Fibroblast of the aortic adventitia (primary cell): ENCODE measurements at places on chromosomes 12 and 14.
A peak's percentile ranks its signal among the peaks of the same experiment; 100 is the strongest.

DNA sequence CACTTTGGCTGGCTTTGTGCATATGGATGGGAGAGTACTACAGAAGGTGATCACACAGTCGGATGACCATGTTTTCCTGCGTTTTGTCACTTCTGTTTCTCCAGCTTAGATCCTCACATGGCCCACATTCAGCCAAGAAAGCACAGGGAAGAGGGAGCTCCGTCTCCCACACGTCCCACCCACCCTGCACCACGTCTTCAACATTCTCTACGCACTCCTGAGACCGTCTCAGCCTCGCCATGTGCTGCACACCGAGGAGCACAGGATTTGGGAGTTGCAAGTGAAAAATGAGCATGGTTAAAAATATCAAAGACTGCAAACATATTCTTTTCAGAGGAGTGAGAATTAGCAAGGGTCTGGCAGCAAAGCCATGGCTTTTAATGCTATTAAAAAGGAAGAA, 122.2 kb downstream of the APAF1 start:
- no peak for DNase-seq

DNA sequence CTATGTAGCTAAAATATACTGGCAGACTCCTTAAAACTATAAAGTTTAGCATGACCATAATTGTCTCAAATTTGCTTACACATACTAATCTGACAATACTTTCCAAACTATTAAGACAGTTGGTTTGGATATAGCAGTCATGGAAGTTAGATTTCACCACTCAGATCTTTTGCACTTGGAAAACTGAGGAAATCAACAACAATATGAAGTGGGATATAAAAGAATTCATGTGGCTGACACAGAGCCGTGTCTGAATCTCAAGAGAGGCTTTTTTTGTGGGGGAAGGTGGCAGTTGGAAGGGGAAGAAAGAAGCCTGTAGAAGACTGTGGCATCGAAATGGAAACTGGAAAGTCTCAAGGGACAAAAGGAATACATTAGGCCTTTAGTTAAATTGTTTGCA, 166.6 kb upstream of the FLRT2 start:
- no peak for DNase-seq

- DNase-seq, result no peak
These were observed 212.4 kb downstream of the RASSF9 start for GRCh38 chr12:85623763-85624162.

GRCh38 chr12:42299392-42300308, 26.2 kb downstream of the ZCRB1 start:
- DNase-seq, result peak; percentile 24

DNA sequence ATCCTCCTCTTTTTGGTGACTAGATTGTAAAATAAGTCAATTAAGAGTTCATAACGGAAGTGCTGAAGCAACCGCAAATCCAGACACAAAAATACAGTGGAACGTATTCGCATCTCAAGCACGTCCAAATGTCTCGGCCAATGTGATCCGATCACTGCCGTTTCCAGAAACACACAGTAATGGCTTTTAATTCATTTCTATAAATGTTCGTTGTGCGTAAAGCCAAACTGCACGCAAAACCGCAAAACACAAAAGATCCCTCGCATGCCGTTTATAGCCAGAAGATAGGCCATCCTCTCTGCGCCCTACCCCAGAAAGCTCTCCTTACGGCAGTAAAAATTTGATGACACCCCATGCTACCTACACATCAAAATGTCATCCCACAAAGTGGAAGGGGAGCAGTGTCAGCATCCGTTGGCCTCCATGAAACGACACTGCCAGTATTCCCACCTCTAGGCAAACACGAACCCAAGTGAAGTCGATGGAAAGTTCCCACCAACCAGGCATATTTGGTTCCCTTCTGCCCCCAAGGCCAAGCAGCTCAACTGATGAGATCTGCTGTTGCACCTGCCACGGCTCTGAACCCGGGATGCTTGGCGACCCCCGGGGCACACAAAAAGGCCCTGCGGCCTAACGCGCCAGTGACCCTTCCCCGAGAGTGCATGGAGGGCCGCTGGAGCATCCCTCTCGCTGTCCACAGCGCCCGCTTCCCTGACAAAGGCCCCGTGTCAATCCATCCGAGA, 1.4 kb downstream of the HECTD4 start:
- no peak for DNase-seq

- no peak for DNase-seq
These were observed 526.1 kb upstream of the FLRT2 start for GRCh38 chr14:85003805-85004204.

DNA sequence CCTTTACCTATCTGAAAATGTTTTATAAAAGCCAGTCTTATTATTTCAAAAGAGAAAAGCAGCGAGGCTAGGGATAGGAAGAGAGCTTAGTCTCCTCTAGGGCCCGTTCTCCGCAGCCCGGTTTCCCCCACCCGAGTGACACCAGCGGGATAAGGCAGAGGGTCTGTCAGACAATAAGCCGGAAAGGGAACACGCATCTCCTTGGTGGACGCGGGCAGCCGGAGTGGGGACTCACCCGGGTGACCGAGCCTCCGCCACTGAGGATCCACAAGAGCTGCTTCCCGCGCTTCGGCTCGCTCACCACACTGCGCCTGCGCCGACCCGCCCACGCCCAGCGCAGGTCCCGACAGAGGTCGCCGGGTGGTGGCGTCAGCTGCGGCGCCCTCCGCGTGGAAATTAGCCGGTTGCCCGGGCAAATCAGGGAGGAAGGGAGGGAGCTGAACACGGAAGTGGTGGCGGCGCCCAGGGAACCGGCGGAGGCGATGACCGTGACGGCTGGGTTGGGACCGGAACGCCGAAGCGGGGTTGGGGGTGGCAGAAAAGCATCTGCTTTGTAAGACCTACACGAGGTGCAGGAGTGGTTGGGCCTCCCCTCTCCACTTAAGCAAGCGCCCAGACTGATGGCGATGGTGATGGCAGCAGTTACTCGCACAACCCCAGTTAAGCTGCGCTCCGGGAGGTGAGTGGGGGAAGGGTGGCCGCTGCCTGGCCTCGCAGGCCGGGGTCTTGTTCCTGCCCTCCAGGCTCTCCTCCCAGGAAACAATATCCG, at the start of the genes SOCS4 and WDHD1:
TSS of gene SOCS4 (plus strand) at position 444 of the 769 bp plus-strand sequence. CDS start 15,806 bp downstream, outside the sequence.
TSS of gene WDHD1 (minus strand) at position 307 of the 769 bp plus-strand sequence. CDS start 312 bp downstream, outside the sequence.
- peak; percentile 88 for DNase-seq

GRCh38 chr14:68020493-68020892, 200.9 kb downstream of the RAD51B start:
- DNase-seq, result no peak

- DNase-seq, result no peak
These were observed 113.4 kb upstream of the RESF1 start for GRCh38 chr12:31845613-31846322.

DNA sequence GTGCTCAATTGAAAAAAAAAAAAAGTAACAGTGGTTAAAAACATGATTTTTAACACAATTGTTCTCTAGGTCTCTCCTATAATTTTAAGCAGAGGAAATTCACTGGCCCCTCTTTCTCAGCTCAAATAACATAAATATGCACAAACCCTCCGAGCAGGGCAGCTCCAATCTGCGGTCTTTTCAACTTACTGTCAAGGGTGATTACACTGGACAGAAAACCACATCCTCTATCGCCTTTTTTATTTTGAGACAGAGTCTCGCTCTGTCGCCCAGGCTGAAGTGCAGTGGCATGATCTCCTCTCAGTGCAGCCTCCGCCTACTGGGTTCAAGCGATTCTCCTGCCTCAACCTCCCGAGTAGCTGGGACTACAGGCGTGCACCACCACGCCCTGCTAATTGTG, 16.5 kb upstream of the GABARAPL1 start:
- DNase-seq, result no peak

DNA sequence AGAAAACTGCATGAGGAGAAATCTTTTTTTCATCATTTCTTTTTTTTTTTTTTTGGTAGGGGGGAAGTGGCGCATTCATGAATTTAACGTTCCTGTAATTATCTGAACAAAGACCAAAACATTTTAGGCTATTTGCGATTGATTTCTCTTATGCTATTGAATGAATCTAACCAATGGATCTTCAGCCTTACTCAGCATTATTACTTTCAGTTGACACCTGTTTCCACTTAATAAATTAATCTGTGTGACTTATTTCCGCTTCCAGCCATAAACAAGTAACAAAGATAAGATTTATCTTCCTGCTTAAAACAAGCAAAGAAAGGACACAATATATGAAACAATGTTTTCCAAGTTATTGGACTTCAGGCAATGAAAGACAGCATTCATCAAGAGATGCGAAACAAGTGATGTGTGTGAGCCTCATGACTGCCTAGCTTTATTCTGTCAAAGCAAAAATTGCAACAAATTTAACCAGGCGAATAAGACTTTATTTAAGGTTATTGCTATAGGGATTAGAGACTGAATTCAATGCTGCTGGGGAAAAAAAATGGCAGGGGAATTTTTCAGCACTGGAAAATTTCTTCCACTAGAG, 1026.9 kb downstream of the LRFN5 start:
- DNase-seq, result no peak

DNA sequence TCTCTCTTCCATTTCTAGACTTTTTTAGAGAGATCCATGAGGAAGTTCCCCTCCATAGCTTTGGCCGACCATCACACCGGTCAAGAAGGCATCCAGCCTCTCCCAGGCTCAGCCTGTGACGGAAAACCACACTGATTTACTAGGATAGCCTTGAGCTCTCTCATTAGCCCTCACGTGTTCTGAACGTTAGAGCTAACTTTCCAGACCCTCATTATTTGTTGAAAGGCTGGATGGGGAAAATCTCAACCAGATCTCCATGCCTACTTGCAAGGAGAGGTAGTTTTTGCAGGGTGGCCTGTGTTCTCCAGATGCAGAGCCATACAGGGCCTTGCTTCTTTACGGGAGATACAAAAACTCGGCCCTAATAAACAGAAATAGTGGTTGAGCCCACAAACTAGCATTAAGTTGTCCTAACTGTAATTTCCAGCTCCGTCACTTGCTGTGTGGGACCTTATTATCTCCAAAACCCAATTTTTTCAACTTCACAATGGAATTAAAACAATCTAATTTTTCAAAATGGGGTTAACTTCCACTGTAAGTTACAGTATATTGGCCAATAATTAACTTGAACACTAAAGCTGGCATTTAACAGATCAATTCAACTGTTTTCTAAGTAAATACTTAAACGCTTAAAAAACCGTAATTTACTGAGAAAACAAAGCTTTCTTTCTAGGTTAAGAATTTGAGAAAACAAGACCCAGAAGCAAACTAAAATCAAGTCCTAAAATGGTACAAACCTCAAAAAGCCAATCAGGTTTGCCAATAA, 65.3 kb downstream of the KLHL28 start:
- no peak for DNase-seq

GRCh38 chr14:69325646-69326265, 65.8 kb downstream of the GALNT16 start:
- no peak for DNase-seq

DNA sequence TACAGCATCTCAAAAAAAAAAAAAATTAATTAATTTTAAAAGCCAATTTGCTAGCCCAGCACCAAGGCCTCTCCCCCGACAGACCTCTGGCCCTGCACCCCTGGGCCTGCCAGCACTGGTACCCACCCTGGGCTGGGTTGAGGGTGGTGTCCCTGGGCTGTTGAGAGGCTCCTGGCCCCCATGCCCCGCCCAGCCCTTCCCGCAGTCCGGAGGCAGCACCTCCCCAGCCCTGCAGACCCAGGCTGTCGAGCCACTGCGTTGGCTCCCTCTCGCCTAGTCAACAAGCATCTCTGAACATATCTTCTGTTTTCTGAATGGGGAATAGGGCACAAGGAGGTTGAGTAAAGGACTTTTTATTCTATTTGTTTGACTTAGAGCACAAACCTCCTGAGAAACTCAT, 87.1 kb downstream of the FBXL14 start:
- no peak for DNase-seq

- DNase-seq, result no peak
These were observed 210.6 kb downstream of the ADGRD1 start for GRCh38 chr12:131164096-131164872.

GRCh38 chr12:46300910-46301309, 32.1 kb upstream of the SLC38A1 start:
- no peak for DNase-seq

DNA sequence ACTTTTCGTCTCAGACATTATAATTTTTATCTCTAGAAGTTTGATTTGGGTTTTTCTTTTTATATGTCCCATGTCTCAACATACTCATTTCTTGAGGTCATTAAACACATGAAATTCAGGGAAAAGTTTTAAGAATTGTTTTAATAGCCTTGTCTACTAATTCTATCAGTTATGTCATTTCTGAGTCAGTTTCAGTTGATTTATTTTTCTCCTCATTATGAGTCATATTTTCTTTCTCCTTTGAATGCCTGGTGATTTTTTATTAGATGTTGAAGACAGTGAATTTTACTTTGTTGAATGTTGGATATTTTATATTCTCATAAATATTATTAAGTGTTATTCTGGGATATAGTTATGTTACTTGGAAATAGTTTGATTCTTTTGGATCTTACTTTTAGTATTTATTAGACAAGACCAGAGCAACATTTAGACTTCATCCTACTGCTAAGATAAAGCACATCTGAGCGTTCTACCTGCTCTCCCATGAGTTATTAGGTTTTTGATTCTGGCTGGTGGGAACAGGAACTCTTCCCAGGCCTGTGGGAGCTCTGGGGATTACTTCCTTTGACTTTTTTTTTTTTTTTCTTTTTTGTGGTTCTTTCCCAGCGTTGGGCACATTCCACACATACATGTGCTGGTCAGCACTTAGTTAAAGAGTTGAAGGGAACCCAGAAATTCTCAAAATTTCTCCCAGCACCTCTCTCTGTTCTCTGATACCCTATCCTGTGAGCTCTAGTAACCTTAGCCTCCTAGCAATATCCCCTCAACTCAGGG, 1157.7 kb downstream of the BCL11B start:
- no peak for DNase-seq

DNA sequence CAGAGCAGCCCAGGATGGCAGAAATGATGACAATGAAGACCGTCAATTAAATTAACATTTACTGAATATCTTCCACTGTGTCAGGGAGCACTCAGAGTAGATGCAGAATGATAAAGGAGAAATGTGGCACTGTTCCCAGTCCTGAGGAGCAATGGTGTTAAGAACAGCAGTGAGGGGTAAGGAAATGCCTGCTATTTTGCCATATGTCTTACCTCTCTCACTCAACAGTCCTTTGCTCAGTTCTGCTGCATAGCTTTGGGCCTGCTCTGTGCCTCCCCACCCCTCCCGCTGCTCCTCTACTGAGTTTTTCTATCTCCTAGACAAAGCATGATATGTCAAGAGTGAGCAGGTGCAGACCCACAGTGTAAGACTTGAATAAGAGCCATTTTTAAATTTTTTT, 318.8 kb downstream of the NAV3 start:
- DNase-seq, result peak; percentile 35

DNA sequence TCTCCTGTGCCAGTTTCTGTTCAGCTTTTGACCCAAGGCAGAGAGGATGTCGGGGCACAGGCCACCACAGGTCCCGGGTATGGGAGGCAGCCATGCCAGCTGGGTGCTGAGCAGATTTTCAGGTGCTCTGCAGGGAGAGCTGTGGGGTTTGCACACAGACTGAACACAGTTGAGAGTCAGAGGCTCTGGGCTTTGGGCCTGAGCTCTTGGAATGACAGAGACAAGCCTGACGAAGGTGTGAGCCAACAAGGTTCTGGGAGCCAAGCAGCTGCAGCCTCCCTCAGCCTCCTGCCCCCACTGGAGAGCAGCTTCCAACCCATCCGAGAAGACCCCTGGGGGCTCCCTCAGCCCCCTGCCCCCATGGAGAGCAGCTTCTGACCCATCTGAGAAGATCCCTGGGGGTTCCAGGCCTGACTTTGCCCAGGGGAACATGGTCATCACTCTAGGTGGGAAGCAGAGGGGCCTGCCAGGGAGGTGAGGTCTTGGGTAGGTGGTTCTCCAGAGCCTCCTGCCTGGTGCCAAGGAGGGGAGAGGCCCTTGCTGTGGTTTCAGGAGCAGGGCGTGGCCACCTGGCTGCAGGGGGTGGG, 13.8 kb downstream of the FBRSL1 start:
- no peak for DNase-seq

GRCh38 chr14:105059035-105059924, 6.0 kb downstream of the GPR132 start:
- DNase-seq, result peak; percentile 52
